Ovary (tissue), 10 donors: ENCODE measurements at places on chromosomes 7 and 10.
A peak's percentile ranks its signal among the peaks of the same experiment; 100 is the strongest.

DNA sequence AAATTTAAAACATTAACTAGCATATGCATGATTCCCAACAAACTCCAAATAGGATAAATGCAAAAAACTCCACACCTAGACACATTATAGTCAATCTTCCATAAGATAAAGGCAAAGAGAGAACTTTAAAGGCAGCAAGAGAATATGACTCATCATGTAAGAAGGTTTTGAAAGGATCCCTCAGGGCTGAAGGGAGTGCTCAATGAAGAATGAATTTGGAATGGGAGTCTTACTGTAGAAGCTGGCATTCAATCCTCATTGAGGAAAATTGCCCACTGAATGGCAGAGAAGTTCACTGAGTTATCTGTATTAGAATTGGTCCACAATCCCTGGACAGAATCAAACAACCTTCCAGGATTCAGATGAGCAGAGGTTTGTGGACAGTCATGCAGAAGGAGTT, 26.1 kb upstream of the ZNF365 start:
- no peaks in the 10 kb centered on the region for H3K36me3 ChIP-seq
- no peak overlapping the region for H3K27ac ChIP-seq

DNA sequence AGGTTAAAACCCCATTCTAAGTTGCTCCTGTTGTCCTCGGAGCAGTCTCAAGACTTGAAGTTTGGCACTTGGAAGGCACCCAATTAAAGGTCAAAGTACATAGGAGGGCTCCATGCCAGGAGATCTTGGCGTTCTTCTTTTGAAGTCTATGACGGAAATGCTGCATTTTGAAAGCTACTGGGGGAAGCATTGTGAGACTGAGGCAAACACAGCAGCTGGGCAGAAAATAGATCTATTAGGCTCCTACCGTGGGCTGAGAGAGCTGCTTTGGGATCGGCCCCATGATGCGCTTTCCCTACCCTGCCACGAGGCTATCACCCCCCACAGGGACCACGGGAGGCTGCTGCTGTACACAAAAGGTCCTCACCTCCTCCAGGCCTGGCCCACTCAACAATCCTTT, 20.0 kb downstream of the KIAA1549 start:
- no peak overlapping the region for H3K27ac ChIP-seq
- H3K4me1 ChIP-seq: peaks cover 4% of the 10 kb centered on the region
- no peaks in the 10 kb centered on the region for H3K36me3 ChIP-seq
- peak; percentile 46 for DNase-seq

DNA sequence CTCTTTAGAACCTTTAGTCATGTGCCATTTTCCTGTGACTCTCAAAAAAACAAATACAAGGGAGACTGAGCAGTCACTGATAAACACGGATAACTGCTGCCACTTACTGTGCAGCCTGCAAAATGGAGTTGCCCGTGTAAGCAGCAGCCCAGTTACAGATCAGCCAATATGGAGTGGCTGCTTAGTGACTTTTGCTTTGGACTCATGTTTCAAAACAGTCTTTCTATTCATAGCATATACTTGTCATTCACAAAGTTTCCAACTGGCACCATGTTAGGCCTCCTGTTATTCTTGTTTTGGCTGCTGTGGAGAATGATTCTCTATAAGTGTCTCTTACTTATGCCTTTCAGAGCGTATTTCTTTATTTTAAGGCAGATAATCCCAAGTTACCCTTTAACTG, 3.0 kb downstream of the FAM204A start:
- peaks cover 7% of the 10 kb centered on the region for H3K4me1 ChIP-seq
- no peak overlapping the region for H3K4me3 ChIP-seq
- no peaks in the 10 kb centered on the region for H3K27me3 ChIP-seq
- no peak overlapping the region for H3K27ac ChIP-seq
- H3K36me3 ChIP-seq: no peaks in the 10 kb centered on the region

DNA sequence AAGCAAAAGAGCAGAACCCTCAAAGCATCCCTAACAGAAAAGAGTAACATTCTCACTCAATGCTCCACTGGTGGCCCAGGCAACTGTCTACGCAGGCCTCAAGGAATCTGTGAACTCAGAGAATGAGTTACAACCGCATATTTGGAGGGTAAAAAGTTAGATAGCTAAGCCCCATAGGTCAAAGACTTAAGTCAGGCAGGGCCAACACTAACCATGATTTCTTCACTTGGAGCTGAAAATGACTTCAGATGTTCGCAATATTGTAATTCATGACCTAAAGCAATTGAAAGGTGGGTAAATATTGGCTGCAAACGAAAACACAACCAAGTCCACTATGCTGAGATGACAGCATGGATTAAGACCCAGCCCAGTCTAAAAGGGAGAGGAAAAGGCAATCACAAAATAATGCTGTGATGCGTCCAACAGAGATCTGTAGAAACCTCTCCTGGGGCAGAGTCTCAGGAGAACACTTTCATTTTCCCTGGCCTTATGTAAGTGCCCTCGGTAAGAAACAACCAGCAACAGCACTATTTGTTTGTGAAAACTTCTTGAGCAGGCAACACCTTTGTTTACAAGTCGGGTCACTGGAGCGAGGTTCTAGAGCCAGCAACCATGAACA, 176.5 kb downstream of the TNS3 start:
- DNase-seq: no peak
- H3K4me3 ChIP-seq: no peak overlapping the region
- H3K27ac ChIP-seq: peak overlapping the region; percentile 54
- peaks cover 45% of the 10 kb centered on the region for H3K4me1 ChIP-seq
- no peaks in the 10 kb centered on the region for H3K36me3 ChIP-seq
- no peaks in the 10 kb centered on the region for H3K27me3 ChIP-seq

DNA sequence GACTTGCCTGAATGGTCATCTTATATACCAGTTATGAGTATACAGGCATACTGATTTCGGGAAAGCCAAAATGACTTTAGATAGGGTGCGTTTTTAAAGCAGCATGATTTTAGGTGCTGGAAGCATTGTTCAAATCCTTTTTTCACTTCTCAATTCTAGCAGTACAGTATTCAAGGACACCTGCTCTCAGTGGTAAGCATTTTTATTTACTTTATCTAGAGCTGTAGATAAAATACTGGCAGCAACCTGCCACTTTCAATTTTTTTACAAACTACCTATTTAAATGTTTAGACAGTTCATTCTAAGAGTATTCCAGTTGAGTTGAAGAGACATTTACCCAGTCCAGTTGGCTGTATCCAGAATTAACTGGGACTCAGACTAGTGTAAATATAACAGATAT, 33.6 kb downstream of the TMEM106B start:
- no peaks in the 10 kb centered on the region for H3K36me3 ChIP-seq
- H3K4me3 ChIP-seq: no peak overlapping the region
- H3K27ac ChIP-seq: no peak overlapping the region
- no peak for DNase-seq
- H3K27me3 ChIP-seq: no peaks in the 10 kb centered on the region
- no peaks in the 10 kb centered on the region for H3K4me1 ChIP-seq

DNA sequence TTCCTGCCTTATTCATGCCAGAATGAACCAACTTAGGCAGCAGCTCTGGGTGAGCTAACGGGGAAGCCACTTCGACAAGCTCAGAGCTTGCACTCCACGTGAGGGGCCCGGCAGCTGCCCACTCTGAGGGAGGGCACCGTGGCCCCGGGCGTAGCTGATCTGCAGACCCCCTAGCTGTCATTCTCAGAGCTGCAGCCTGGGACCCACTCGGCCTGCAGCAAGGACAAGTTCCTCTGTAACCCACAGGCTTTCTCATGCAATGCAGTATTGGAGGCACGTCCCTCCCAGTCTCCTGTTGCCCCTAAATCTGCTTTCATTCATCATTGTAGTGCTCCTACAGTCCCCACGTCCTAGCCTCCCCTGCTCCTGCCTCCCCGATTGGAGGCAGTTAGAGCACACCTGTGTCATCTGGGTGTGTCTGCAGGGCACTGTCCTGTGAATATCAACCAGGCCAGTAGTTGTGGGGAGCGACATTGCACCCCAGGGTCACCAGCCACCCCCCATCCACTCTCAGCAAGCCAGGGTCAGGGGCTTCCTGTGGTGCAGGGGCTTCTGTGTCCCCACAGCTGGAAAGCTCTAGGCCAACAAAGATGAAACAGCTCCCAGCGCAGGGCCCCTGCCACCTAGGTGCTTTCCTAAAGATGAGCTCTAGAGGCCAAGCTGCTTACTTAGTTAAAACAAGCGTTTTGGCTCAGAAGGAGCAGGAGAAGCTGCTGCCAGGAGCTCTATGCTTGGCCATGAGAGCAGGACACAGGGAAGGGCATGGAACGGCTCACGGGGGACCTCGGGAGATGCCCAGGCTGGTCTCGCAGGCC, 333.6 kb downstream of the ADARB2 start:
- H3K4me3 ChIP-seq: no peak overlapping the region
- H3K36me3 ChIP-seq: no peaks in the 10 kb centered on the region
- no peak overlapping the region for H3K27ac ChIP-seq
- no peaks in the 10 kb centered on the region for H3K4me1 ChIP-seq
- no peak for DNase-seq

GRCh38 chr10:51260376-51260775, 186.1 kb downstream of the PRKG1 start:
- H3K36me3 ChIP-seq: no peaks in the 10 kb centered on the region
- H3K27me3 ChIP-seq: no peaks in the 10 kb centered on the region
- no peaks in the 10 kb centered on the region for H3K4me1 ChIP-seq
- H3K4me3 ChIP-seq: no peak overlapping the region
- DNase-seq: no peak

- H3K36me3 ChIP-seq: no peaks in the 10 kb centered on the region
- H3K27me3 ChIP-seq: no peaks in the 10 kb centered on the region
Observed at GRCh38 chr7:17521437-17521836, 223.0 kb downstream of the AHR start.

DNA sequence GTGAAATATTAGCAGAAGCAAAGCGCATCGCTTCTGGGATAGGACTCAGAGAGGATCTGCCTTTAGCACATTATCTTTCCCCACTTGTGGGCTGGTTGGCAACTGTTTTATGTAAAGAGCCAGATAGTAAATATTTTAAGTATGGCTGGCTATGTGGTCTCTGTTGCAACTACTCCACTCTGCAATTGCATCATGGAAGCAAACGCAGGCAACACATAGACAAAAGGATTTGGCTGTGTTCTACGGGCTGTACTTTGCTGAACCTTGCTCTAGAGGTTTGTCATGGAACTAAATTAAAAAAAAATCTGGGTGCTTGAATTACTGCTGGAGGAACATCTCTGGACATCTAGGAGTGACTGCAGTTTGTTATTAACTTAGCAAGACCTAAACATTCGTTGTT, 307.8 kb upstream of the TPK1 start:
- no peak overlapping the region for H3K4me3 ChIP-seq
- H3K27ac ChIP-seq: no peak overlapping the region
- H3K36me3 ChIP-seq: no peaks in the 10 kb centered on the region
- H3K27me3 ChIP-seq: no peaks in the 10 kb centered on the region
- DNase-seq: no peak

- no peaks in the 10 kb centered on the region for H3K36me3 ChIP-seq
- no peaks in the 10 kb centered on the region for H3K27me3 ChIP-seq
- no peak overlapping the region for H3K27ac ChIP-seq
- DNase-seq: no peak
Observed at GRCh38 chr7:134444198-134444960, 14.5 kb downstream of the AKR1B1 start.

- H3K27ac ChIP-seq: no peak overlapping the region
- H3K4me1 ChIP-seq: no peaks in the 10 kb centered on the region
- no peaks in the 10 kb centered on the region for H3K36me3 ChIP-seq
- H3K4me3 ChIP-seq: no peak overlapping the region
- DNase-seq: no peak
Observed at GRCh38 chr10:12465385-12466136, 116.2 kb downstream of the CAMK1D start.

DNA sequence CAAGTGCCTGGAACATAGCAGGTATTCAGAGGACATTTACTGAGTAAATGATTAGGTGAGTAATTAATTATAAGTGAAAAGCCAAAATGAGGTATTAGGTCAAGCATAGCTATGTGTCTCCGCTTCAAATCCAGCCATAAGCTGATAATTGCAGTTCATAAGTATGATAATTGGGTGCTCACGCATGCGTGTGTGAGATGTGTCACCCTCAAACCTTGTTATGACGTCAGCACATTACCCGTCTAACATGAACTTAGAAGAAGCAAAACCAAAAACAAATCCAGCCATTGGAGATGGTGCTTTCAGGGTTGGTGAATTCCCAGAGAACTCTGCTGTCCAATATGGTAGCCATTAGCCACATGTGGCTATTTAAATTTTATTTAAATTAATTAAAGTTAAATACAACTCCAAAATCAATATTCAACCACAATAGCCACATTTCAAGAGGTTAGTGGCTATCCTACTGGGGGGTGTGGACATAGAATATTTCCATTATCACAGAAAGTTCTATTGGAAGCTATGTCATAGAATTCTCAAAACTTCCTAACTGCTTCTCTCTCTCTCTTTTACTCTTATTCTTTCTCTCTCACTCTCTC, at the start of gene CPA5:
Gene CPA5, plus strand, starts transcription at position 546 of the 596 bp plus-strand sequence. CDS start 1,670 bp downstream, outside the sequence.
- no peaks in the 10 kb centered on the region for H3K27me3 ChIP-seq
- no peak within 1 kb of the TSS for H3K27ac ChIP-seq
- no peak for DNase-seq
- H3K36me3 ChIP-seq: no peaks in the 10 kb centered on the region

DNA sequence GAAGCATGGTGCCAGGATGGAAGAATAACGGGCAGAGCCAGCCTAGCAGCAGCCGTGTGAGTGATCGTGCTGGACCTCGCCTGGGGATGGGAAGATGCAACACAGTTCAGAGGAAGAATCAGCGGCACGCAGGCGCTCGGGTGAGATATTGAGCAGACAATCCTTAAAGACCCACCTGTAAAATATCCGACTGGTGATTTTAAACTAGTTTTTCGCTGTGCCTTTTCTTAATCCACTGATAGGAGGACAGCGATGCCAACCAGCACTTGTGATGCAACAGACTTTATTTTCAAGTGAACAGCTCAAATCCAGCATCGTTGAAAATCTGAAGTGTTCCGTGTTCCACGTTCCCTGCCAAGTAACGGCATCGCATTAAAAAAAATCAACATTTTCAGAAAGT, 214.7 kb downstream of the TEX36 start:
- no peak for DNase-seq
- H3K27ac ChIP-seq: no peak overlapping the region
- no peaks in the 10 kb centered on the region for H3K4me1 ChIP-seq
- H3K36me3 ChIP-seq: no peaks in the 10 kb centered on the region
- H3K4me3 ChIP-seq: no peak overlapping the region
